ENCODE measurements at places on chromosomes 2 and 18. TPM values are rescaled to one million over a fixed set of nuclear protein-coding genes. Genes with fewer than 3 reads are reported as not detected.

Gene RNF125
- 0.26 TPM for total RNA-seq

Gene ERFE
- total RNA-seq = 7.6 TPM

Gene TXNDC2
- 0.06 TPM for total RNA-seq

Gene HOXD12
- total RNA-seq = not detected

Gene CKAP2L
- total RNA-seq = 13.9 TPM

Gene TLX2
- 0.28 TPM for total RNA-seq

All from A549 treated with AZD2906 at 1 μM for 4 hours (cell line).